ENCODE measurements at places on chromosomes 2 and 18. TPM values are rescaled to one million over a fixed set of nuclear protein-coding genes. Genes with fewer than 3 reads are reported as not detected.

Gene FNDC4
- 14.2 TPM for total RNA-seq

Gene IL36RN
- not detected for total RNA-seq

Gene CSRNP3
- total RNA-seq = 28.4 TPM

- DNase-seq = no peak
These were observed 137.5 kb downstream of the DYM start for GRCh38 chr18:49322765-49323490.

Gene TMEM127
- total RNA-seq = 28.8 TPM

GRCh38 chr2:37657471-37657870 lies 14.0 kb downstream of the CDC42EP3 start:
- no peak for DNase-seq

Gene POTEC
- total RNA-seq = not detected

Gene CGREF1
- total RNA-seq = 2.1 TPM

GRCh38 chr2:219261024-219261855 lies 7.5 kb upstream of the TUBA4A start:
- DNase-seq = no peak

- DNase-seq = no peak
These were observed 1.9 kb upstream of the SYT4 start for GRCh38 chr18:43279015-43279744.

GRCh38 chr2:81395746-81396145 lies 1091.2 kb upstream of the LRRTM1 start:
- DNase-seq = no peak

DNA sequence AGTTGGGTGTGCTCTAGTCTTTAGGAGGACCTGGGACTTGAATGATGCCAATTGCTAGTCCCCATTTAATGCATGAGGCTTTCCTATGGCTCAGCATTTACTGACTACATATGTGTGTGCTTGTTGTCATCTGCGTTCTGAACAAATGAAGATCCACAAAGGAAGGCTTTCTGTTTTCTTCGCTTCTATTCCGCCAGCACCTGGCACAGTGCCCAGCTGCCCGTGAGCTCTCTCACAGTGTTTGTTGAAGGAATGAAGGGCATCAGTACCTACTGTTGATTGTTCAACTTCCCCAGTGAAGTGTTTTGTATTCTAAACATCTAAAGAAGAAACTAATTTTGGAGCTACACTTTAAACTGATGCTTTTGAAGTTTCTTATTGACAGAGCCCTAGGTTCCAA lies 122.4 kb upstream of the LINC00305 start:
- DNase-seq = no peak

- DNase-seq = no peak
These were observed 771.1 kb upstream of the ZEB2 start for GRCh38 chr2:145290986-145291385.

- no peak for DNase-seq
These were observed 340.3 kb upstream of the SALL3 start for GRCh38 chr18:78639006-78639950.

DNA sequence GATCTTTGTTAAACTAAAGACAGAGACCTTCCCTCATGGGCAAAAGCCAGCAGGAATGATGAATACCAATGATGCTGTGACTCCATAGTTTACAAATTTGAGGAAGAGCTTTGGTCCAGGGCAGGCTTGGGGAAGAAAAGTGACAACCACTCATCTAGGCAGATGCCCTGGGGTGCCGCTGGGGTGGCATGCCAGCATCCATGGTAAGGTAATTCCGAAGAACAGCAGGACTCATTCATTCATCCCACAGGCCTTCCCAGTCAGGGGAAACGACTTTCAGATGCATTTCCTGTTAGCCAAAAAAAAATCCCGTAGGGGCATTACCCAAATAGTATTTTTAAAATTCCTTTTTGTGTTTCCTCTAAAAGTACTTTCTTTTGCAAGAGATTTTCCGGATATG lies 180.7 kb upstream of the SERPINE2 start:
- DNase-seq = no peak

All from neural crest cell (in vitro differentiated cells).